ENCODE measurements at places on chromosomes 3 and 15.

GRCh38 chr15:23797747-23798446 is 110.8 kb upstream of the NDN start:
- no peak for DNase-seq
- H3K4me1 ChIP-seq: no peaks in the 10 kb centered on the region
- no peaks in the 10 kb centered on the region for H3K36me3 ChIP-seq
- H3K4me3 ChIP-seq: no peak overlapping the region

DNA sequence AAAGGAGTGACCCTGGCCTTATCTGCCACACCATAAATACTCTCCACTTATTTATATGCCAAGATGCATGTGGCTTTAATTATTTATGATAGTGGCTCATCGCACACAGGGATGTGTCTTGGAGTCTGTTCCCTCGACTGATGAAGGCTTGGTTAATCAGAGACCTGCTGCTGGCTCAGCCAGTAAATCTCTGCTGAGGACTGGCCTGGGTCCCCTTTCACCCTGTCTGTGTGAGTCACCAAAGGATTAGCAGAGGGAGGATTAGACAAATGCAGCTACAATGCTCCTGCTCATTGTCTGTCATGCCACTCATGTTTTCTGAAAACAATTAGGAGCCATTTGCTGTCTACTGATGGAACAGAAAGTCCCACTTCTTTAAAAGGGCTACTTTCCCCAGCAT is 226.8 kb downstream of the NTRK3 start:
- H3K4me1 ChIP-seq: no peaks in the 10 kb centered on the region
- H3K27me3 ChIP-seq: no peaks in the 10 kb centered on the region
- no peak for DNase-seq
- H3K4me3 ChIP-seq: no peak overlapping the region
- H3K36me3 ChIP-seq: no peaks in the 10 kb centered on the region
- no peak overlapping the region for H3K27ac ChIP-seq

DNA sequence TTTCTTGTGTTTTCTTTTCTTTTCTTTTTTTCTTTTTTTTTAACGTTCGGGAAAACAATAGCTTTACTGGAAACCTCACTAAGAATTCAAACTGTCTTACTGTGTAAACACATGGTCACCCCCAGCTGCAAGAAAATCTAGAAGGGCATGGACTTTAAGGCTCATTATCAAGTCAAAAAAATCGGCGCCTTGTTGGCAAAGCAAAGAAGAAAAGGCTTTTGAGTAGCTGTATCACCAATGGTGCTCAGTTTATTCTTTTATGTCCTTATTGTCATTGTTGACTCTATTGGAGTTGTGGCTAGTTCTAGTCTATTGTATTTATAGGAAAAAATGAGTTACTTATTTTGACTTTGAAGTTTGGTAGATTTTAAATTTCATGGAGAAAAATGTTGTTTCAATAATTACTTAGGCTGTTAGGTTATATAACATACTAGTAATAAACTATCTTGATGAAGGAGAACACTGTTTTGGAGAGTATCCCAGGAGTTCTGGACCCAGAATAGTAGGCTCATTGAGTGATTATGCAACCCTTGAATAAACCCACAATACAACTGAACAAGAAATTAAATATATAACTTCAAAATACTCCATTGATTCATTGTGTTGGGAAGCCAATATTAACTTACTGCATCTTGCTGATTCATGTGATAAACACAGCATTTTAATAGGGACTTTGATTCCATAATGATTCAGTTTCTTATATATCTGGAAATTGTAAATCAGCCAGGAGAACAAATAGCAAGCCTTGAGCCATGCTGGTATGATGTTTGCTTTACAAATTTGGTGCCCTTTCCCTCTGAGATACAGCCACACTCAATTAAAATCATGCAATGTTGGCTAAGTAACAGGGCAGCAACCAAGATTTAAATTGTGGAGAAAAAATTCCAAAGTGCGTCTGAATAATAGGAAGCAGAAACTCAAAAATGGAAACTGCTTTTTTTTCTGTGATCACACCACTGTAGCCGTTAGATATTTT is 27.8 kb upstream of the GOLIM4 start:
- no peak for DNase-seq
- H3K4me1 ChIP-seq: no peaks in the 10 kb centered on the region
- H3K36me3 ChIP-seq: no peaks in the 10 kb centered on the region
- H3K27ac ChIP-seq: no peak overlapping the region
- no peak overlapping the region for H3K4me3 ChIP-seq

DNA sequence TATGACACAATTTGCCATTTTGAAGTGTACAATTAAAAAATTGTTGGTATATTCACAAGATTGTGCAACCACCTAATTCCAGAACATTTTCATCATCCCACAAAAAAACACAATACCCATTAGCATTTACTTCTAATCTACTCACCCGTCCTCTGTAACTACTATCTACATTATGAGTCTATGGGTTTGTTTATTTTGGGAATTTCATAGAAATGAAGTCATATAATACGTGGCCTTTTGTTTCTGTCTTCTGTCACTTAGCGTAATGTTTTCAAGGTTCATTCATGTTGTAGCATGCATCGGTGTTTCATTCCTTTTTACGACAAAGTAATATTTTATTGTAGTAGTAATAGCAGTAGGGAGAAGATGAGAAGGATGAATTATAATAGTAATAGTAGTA is 55.2 kb upstream of the CNTN6 start:
- no peaks in the 10 kb centered on the region for H3K36me3 ChIP-seq
- H3K27me3 ChIP-seq: no peaks in the 10 kb centered on the region
- H3K4me1 ChIP-seq: no peaks in the 10 kb centered on the region
- no peak for DNase-seq

- H3K4me3 ChIP-seq: no peak overlapping the region
- no peaks in the 10 kb centered on the region for H3K4me1 ChIP-seq
- no peaks in the 10 kb centered on the region for H3K36me3 ChIP-seq
- DNase-seq: no peak
- no peaks in the 10 kb centered on the region for H3K27me3 ChIP-seq
These were observed 23.3 kb upstream of the PLCL2 start for GRCh38 chr3:16861432-16861831.

GRCh38 chr15:52528564-52529340 is at the start of gene MYO5A:
Gene MYO5A (minus strand): TSS chr15:52528880. CDS start chr15:52528806, 74 bp downstream.
- no peaks in the 10 kb centered on the region for H3K4me1 ChIP-seq
- peak within 1 kb of the TSS; percentile 58 for H3K27ac ChIP-seq
- peaks cover 19% of the 10 kb centered on the region for H3K27me3 ChIP-seq
- DNase-seq: peak; percentile 90

DNA sequence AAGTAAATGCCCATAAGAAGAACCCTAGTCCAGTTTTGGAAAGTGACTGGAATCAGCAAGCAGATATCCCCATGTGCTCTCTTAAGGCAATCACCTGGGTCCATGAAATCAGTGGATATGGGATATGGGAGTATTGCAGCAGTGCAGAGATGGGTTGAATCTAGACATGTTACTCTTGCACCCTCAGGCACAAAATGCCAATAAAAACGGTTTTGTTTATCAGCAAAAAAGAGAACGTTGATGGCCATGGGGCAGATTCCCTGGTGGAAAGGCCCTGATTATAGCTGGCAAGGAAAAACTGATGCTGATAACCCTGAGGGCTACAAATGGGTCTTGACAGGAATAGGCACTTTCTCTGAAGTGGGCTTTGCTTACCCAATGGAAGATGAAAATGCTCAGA is 380.2 kb upstream of the SEMA6D start:
- no peaks in the 10 kb centered on the region for H3K36me3 ChIP-seq
- no peak overlapping the region for H3K27ac ChIP-seq
- no peak overlapping the region for H3K4me3 ChIP-seq
- H3K4me1 ChIP-seq: no peaks in the 10 kb centered on the region

DNA sequence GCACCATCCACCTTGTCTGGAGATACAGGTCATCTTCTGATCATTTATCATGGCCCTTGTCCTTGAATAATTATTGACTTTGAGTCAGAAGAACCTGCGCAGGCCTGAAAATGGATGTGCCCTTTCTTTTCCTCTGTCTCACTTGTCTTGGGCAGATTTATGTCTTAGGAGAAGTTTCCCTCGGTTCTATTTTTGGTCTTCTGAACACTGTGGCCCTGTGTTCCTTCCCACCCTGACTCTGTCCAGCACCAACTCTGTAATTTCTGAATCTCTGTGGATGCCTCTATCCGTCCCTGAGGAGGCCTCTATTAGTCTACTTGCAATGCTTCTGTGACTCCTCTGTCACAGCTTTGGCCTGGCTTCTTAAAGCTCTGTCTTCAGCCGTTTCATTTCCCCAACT is 680.8 kb upstream of the CFAP20DC start:
- H3K36me3 ChIP-seq: no peaks in the 10 kb centered on the region
- no peak for DNase-seq
- no peaks in the 10 kb centered on the region for H3K4me1 ChIP-seq

DNA sequence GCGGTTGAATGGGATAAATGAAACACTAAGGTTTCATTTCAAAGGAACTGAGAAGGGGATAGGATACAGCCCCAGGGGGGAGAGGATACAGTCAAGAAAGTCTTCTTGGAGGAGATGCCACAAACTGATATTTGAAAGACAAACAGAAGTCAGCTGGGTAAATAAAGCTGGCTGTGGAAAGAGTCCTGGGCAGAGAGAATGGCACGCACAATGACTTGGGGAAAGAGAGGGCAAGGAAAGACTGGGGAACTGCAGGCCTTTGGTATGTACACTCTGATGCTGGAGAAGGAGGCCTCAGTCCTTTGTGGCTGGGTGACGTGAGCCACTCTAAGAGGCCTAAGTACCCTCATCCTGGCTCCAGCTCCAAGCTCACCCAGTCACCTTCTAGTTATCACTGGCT is 45.2 kb upstream of the LMCD1 start:
- DNase-seq: no peak
- no peak overlapping the region for H3K4me3 ChIP-seq
- H3K27ac ChIP-seq: no peak overlapping the region
- H3K4me1 ChIP-seq: no peaks in the 10 kb centered on the region

DNA sequence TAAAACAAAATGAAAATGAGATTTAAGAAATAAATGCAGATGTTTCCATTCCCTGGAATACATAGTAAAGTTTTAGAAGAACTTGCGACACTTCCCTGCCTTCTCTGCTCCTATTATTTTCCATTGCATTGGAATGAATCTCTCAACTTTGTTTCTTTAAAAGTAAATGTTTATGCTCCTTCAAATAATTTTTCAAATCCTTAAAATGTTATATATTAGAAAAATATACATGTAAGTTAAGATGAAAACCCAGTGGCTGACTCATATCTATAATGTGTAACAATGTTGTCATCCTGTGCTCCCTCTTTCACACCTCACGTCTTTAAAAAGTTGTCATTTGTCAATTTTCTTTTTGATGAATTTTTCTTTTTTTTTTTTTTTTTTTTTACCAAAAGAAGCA is 3.6 kb downstream of the RBMS3 start:
- H3K4me3 ChIP-seq: no peak overlapping the region
- no peaks in the 10 kb centered on the region for H3K27me3 ChIP-seq
- no peaks in the 10 kb centered on the region for H3K36me3 ChIP-seq
- no peak for DNase-seq
- H3K4me1 ChIP-seq: no peaks in the 10 kb centered on the region
